ENCODE measurements at places on chromosomes 4 and X.

- no peak for DNase-seq
These were observed 177.4 kb upstream of the LEF1 start for GRCh38 chr4:108345862-108346817.

- no peak for DNase-seq
These were observed 315.5 kb downstream of the CAMK2D start for GRCh38 chr4:113446019-113446418.

DNA sequence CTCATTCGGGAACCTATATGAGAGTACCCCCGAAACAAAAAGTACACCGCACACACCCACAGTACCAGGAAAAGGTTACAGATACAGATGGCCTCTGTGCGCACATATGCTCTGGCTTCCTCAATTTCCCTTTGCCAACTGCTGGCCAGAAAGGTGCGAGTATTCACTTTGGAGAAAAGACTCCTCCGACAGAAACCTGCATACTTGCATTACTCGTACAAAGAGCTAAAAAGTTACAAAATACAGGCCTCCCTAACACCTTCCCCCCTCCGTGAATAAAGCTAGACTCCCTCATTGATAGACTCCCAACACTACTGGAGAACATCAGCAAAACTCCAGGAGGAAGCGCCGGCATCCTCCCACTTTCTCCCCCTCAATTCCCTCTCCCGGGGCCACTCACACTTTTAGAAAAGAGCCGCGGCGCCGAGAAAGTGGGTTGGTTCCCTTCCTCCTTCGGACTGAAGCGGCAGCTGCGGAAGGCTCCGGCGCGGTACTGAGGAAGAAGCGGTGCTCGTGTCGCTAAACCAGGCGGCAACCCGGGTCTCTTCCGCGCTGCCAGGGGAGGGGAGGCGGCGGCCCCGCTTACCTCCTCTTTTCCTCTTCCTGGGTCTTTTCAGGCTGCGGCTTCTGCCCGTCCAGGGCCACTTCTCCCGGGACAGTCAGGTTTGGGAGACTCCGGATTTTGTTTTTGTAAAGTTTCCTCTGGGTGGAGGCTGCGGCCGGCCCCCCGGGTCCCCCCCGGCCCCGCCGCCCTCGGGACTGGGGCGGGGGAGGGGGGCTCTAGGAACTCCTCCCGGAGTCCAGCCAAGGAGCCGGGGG, 1.1 kb downstream of the FBXW7 start:
- DNase-seq: no peak

GRCh38 chrX:119236623-119237561, 807 bp downstream of the PGRMC1 start:
- peak; percentile 6 for DNase-seq

Data from occipital lobe (tissue), 3 donors.